ENCODE measurements at places on chromosomes 11 and 22. TPM values are rescaled to one million over a fixed set of nuclear protein-coding genes. Genes with fewer than 3 reads are reported as not detected.

DNA sequence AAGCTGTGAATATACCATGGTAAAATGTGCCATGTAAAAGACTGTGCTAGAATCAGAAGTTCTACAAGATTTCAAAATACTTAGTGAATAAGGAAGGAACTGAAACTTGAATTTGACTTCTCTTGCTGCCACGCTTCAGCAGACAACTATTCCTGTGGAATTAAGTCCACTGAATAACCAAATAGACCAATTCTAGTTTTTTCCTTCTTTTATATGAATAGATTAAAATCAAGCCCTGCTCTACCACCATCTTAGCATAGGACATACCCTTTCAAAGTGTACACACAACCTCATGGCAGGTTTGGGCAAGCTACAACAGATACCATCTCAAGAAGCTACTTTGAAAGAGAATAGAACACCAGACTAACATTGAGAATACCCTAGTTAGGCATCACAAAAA is 23.4 kb upstream of the CLNS1A start:
- DNase-seq, result no peak

- no peak for DNase-seq
Observed at GRCh38 chr11:102494216-102494615, 36.3 kb downstream of the MMP7 start.

DNA sequence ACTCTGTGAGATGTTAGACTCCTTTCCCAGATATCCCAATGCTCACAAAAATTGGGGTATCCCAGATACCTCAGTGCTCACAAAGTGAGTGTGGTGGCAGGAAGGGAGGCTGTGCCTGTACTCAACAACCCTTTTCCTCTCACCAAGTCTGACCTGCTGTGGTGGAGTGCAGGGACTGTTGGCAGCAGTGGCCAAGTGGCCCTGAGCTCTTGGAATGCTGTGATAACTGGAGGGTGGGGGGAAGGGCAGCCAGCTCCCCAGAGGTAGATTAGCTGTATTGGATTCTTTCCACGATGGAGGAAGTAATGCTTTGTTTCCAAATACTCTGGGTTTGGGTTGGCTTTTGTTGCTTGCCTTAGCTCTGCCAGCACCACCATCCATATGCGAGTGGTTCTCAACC is 46.0 kb upstream of the OR9Q1 start:
- no peak for DNase-seq

NCAM1 gene
- total RNA-seq, result not detected

- DNase-seq, result no peak
Observed at GRCh38 chr11:16843294-16843693, 104.8 kb downstream of the C11orf58 start.

GRCh38 chr11:88327061-88327460 is 10.5 kb downstream of the CTSC start:
- DNase-seq, result no peak

GRCh38 chr11:66243782-66244535 is 24.5 kb upstream of the RAB1B start:
- no peak for DNase-seq

DNA sequence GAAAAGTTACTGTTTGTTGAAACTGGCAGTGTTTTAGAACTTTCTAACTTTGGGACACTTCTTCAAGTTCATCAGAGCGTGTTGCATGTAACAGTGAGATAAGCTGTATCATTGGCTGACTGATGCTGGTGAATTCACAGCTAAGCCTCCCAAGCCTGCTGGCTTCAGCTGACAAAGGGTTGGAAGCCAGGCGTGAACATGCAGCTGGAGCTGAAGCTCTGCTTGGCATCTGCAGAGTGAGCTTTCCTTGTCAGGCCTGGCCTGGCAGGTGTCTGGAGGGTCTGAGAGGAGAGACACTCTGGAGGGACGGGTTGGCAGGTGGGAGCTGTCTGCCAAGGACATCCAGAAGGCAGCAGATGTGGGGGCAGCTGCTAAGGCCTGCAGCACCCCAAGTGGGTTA is 1.5 kb downstream of the AMPD3 start:
- DNase-seq, result no peak

DNA sequence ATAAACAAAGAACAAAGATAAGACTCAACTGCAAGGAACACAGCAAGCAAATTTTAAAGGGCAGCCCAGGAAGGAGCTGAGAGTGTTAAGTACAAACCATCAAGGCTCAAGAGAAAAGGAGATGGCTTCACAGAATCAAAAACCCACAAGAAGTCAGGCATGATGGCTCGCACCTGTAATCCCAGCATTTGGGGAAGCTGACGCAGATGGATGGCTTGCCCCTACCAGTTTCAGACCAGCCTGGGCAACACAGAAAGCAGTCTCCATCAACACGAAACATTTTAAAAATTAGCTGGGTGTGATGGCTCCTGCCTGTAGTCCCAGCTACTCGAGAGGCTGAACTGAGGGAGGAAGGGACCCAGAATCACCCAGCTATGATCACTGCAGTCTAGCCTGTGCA is 32.6 kb downstream of the MAPK1 start:
- no peak for DNase-seq

APOBEC3G gene
- total RNA-seq, result 9.8 TPM

CCDC73 gene
- not detected for total RNA-seq

DNA sequence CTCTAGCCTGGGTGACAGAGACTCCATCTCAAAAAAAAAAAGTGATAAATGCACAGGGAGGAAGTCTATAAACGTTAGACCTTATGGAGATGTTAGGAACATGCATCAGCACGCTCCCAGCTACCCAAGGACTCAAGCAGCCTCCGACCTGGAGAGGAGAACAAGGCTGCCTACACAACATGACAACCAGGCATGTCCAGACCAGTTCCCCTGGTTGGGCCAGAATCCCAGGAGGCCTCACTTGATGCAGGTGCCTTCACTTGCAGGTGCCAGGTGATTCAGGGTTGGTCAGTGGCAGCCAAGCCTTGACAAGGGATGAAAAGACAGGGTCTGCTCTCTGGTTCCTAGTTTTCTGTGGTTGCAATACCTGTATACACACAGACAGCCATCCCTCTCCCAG is 5.9 kb downstream of the RANGAP1 start:
- DNase-seq, result no peak

- DNase-seq, result no peak
Observed at GRCh38 chr11:92717240-92717639, 252.2 kb upstream of the MTNR1B start.

- DNase-seq, result no peak
Observed at GRCh38 chr11:12420706-12421105, 43.3 kb downstream of the PARVA start.

DNA sequence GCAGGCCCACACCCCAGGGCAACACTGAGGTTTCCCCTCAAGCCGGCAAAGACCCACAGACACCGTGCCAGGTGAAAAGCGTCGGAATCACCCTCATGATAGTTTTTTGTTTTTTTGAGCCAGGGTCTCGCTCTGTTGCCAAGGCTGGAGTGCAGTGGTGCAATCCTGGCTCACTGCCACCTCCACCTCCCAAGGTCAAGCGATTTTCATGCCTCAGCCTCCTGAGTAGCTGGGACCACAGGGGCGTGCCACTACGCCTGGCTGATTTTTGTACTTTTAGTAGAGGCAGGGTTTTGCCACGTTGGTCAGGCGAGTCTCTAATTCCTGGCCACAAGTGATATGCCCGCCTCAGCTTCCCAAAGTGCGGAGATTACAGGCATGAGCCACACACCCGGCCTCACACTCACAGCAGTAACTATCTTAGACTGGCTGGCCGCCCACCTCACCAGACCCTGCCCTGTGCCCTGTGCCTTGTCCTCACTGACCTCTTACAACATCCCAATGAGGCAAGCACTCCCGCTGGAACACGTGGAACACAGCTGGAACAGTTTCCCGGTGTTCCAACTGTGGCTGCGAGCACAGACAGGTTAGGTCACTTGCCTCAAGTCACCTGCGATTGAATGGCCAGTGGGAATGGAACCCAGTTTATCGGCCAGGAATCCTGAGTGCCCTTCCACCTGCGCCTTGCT is 21.1 kb downstream of the LRRC10B start:
- no peak for DNase-seq

ESAM gene
- not detected for total RNA-seq

DNA sequence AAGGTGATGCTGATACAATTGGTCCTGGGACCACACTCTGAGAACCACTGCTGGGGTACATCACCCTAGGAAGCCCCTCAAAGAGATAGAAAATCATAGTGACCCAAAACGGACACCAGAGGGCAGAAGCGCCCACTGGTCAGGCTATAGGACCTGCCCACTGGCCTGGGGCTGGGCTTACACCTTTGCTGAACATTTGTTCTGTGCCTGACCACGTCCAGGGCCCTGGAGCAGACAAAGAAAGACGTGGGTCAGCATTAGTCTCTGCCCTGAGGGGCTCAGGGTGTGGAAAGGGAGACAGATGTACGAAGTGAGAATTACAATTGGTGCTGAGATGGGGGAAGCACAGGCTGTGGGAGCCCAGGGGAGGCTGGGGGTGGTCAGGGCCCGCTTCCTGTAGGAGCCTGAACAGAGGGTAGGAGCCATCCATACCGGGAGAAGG is 14.4 kb upstream of the SERPINH1 start:
- DNase-seq, result peak; percentile 82

Data from SK-MEL-5 (cell line).